ENCODE measurements at places on chromosomes 3 and 15.

GRCh38 chr15:94523873-94524272 is 292.5 kb downstream of the MCTP2 start:
- no peak for DNase-seq

DNA sequence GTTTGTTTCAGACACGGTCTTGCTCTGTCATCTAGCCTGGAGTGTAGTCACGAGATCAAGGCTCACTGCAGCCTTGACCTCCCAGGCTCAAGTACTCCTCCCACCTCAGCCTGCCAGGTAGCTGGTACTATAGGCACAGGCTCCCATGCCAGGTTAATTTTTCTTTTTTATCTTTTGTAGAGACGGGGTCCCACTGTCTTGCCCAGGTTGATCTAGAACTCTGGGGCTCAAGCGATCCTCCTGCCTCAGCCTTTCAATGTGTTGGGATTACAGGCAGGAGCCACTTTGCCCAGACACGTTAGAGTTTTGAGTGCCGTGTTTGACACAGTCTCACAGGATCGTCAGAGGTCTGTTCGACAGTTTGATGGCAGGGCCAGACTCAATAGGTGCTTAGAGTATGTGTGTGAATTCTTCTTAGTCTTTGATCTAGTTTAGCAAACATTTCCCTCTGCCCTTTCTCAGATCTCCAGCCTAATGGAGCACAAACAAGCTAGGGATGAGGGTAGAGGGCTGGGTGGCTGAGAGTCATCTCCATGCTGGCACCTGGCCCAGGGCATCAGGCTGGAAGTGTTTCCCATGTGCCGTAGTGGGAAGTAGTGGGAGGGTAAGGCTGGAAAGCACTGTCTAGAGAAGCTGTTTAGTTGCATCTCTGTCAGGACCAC is 66.1 kb upstream of the DLG1 start:
- no peak for DNase-seq

DNA sequence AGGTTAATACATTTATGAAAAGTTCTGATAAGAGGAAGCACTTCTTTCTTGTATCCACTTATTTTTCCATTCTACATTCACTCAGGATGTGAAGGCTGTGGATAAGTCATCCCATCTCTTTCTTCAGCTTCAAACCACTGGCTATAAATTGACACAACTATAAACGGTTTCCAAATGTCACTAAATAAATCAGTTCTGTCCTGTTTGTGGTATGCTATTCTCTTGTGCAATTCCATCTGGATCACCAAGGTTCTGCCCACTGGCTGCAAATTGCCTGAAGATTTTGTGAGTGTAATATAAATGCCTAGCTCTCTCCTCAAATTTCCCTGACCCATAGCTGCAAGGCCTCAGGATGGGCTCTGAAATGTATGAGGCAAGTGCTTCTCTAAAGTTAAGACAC is 7.1 kb upstream of the LMOD3 start:
- DNase-seq = no peak

GRCh38 chr15:66047321-66048024 is 178.2 kb downstream of the RAB11A start:
- no peak for DNase-seq

DNA sequence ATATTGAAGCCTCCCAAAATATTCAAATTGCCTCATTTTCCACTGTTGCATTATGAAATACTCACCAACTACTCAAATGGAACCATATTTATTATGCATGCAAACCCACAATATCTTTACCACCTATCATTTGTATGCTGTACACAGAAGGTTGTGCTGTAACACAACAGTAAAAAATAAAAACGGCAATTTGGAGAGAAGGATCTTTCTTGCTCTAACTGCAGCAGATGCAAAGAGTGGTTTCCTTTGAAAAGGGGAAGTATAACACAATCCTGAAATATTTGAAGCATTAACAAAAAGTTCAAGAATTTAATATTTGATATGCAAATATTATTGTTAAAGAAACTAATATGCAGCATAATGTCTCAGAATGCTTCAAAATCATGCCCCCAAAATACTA is 244.5 kb upstream of the SUCLG2 start:
- DNase-seq = no peak

DNA sequence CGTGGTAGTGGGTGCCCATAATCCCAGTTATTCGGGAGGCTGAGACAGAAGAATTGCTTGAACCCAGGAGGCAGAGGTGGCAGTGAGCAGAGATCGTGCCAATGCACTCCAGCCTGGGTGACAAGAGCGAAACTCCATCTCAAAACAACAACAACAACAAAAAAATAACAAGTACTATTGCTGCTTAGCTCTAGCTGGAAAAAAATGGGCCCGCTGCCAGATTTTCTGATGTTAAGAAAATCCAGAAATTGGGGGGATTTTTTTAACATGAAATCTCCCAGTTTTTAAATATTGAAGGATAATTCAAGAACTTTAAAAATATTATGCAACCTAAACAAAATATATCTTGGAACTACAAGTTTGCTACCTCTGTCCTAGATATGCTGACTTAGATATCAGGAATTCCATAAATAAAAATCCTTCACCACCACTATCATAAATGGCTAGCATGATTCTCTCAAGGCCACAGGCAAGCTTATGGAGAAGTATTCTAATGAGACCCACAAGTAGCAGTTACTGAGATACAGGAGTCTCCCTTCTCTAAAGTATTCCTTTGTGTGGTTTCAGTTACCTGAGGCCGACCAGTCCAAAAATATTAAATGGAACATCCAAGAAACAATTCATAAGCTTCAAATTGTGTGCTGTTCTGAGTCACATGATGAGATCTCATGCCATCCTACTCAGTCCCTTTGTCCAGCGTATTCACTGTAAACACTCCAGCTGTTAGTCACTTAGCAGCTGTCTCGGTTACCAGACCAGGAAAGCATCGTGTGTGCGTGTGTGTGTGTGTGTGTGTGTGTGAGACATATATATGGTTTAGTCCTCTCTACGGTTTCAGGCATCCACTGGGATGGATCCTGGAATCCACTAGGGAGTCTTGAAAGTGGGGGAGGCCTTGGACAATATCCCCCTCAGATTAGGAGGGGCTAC is 277.2 kb downstream of the TBL1XR1 start:
- DNase-seq = no peak
